Immature natural killer cell (primary cell): ENCODE measurements at places on chromosomes 5 and 9.

DNA sequence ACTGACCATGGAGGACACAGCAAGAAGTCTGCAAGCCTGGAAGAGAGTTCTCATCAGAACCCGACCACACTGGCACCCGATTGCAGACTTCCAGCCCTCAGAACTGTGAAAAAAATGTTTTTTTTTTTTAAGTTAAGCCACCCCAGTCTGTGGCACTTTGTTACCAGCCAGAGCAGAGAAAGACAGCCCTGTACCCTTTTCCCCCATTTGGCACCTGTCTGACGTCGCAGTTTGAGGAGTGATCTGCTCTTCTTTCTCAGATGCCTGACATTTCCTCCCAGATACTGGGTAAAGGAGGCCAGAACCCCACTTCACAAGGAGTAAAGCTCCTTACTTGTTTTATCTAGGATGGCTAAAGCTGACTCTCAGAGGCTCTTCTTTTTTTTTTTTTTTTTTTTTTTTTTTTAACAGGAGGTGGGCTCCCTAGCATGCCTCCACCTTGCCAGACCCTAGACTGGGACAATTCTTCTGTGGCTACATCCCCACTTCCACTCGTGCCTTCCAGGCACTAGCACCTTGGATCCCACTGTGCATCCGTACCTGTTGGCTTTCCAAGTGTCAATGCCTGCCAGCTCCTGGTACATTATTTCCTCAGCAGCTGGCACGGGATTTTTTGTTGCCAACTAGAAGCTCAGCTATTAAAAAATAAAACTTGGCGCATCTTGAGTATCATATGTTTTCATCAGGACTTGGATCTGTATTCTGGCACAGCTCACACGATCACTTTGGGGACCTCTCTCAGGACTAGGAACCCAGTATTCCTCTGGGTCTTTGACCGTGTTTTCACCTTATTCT lies 14.4 kb downstream of the CAMK4 start:
- no peak for DNase-seq

DNA sequence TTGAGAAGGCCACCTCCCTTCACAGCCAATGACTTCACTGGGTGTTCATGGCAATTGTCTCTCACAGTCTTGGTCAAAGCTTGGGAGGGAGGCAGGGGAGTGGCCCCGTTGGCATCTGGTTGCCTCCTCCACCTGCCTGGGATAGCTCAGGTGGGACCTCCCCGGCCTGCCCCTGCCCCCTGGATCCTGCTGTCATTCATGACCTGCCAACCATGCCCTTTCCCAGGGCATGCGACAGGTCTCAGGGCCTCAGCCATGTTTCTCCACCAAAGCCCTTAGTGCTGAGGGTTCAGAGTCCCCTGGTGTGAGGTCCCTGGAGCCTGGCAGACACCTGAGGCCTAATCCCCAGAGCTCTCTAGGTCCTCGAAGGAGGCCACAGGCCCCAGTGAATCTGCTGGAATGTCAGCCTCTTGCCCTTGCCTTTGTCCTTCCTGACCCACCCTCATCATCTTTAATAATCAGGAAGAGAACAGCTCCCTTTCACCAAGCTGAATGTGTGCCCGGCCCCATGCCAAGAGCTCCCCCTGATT lies 5.6 kb downstream of the DAB2IP start:
- DNase-seq, result no peak

DNA sequence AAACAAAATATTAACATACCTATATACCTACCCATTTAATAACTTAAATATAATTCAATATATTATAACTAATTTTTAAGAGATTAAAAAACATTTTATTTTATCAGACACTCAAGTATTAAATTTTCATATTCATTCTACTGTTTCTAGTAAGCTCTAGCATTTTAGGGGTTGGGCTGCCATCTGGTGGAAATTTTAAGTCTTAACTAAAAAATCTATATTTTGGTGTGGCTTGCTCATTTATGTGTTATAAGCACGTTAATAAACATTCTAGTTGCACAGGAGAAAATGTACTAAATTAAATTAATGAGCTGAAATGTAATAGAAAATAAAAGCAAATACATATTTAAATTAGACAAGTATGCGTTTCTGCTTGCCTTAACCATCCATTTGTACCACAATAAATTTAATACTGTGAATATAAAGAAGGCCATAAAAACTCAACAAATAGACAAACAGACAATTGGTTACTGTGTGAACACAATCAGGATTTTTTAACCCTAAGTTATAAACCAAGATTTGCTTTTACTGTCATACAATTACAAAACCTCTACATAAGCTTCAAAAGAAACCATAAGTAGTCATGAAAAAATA lies 1728.3 kb upstream of the CDH9 start:
- DNase-seq, result no peak

DNA sequence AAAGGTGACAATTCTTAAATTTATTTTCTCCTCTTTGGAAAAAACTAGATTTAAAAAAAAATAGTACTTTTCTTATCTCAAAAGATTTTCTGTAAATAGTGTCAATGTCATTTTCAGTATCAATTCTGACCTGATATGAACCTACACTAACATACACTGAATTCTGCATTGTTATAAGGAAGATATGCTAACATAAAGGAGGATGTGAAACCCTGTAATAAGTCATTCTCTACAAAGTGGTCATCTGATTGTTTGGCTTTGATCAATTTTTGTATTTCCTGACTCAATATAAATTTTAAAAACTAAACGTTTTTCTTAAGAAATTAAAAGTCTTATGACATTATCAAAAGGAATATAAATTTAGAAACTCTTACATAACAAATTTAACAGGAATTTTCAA lies 233.6 kb upstream of the EDIL3 start:
- no peak for DNase-seq

GRCh38 chr5:138967791-138968448 lies 92.8 kb upstream of the LRRTM2 start:
- DNase-seq, result no peak
